ENCODE measurements at places on chromosomes 13 and 19. TPM values are rescaled to one million over a fixed set of nuclear protein-coding genes. Genes with fewer than 3 reads are reported as not detected.

DNA sequence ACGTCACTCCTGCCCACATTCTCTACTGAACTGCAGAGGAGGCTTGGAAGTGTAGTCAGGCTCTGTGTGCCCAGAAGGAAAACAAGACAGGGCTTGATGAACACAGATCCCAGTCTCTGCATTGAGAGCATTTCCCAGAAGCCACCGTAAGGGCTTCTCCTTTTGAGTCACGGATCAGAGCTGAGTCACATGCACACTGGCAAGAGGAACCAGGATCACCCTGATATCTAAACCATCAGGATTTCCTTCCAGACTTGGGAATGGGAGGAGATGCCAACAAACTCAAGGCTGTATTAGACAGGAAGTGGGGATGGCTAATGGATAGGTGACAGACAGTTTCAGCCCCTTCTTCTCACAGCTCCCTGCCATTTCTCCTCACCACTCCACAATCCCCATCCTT is 17.7 kb upstream of the FBXO17 start:
- no peak for DNase-seq

- DNase-seq: no peak
These were observed 406.0 kb downstream of the RFC3 start for GRCh38 chr13:34223984-34224383.

- no peak for DNase-seq
These were observed 1237.8 kb downstream of the SLITRK5 start for GRCh38 chr13:88908961-88909441.

DNA sequence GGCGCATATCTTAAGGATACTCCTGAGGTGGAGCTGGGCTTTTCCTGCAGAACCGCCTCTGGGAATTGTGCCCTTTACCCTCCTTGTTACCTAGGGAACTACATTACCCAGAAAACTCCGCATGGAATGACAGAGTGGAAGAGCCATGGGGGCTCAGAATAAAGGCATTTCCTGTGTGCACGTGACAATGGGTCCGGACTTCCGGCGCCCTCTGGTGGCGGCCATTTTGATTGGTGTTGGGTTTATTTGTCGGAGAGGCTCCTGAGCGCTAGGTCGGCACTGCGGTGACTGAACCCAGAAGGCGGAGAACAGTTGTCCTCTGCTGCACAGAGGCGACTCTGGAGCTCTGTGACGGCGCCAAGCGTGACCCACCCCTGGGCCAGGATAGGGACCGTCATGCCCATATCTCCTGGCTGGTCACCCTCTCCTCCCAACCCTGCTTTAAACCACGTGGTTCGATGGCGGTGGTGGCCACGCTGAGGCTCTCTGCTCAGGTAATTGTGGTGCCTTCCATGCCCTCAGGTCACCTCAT is at the start of gene ZNF587B:
Gene ZNF587B (plus strand): TSS at position 229 of the 532 bp plus-strand sequence. CDS start 230 bp downstream, at position 459.
- peak; percentile 20 for DNase-seq

DNA sequence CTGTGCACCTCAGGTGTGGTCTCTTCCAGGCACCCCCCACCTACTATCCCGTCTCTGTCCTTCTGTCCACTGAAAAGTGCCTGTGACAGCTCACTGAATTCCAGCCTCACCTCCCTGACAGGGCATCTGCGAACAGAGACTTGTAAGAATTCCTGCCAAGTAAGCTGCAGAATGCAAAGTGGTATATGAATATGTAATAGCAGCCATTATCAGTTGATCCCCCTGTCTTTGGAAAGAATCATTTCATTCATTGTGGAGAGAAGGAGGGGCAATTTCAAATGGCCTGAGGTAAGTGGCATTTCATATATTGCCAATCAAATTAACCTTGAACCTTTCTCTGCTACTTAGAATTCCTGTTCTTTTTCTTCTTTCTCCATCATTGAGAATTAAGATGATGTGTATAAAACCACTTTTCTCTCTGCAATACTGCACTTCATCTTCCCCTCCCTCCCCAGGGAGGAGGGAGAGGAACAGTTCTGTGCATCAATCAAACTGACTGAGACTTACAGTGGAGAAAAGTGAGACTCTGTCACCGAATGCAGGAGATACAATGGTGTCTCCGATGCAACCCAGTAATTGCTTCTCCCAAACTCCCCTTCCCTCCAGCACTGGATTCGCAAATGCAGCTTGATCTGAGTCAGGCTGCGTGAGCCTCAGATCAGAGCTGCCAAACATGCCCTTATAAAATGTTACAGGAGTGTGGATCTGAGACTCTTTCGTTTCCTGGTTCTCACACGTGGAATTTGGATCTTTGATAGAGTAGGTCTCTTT is 91.7 kb downstream of the SLC10A2 start:
- no peak for DNase-seq

GRCh38 chr13:40189898-40190630 is 476.4 kb downstream of the FOXO1 start:
- no peak for DNase-seq

DNA sequence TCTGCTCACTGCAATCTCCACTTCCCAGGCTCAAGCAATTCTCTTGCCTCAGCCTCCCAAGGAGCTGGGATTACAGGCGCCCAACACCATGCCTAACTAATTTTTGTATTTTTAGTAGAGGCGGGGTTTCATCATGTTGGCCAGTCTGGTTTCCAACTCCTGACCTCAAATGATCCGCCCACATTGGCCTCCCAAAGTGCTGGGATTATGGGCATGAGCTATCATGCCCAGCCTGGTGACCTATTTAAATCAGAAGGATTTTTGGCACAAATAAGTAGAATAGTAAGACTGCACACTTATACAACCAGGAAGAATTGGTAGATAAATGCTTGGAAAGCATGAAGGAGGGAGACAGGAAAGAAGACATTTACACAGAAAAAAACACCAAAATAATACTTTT is 53.4 kb upstream of the AKAP11 start:
- no peak for DNase-seq

The LAIR1 gene
- total RNA-seq: 59.3 TPM

The STOML3 gene
- total RNA-seq: not detected

The SERTAD1 gene
- 19.0 TPM for total RNA-seq

The ZFP14 gene
- 12.9 TPM for total RNA-seq

The CCDC70 gene
- not detected for total RNA-seq
